ENCODE measurements at places on chromosomes 4 and X.

- no peak for DNase-seq
Measured at GRCh38 chr4:120084327-120084726, 17.7 kb upstream of the MAD2L1 start.

DNA sequence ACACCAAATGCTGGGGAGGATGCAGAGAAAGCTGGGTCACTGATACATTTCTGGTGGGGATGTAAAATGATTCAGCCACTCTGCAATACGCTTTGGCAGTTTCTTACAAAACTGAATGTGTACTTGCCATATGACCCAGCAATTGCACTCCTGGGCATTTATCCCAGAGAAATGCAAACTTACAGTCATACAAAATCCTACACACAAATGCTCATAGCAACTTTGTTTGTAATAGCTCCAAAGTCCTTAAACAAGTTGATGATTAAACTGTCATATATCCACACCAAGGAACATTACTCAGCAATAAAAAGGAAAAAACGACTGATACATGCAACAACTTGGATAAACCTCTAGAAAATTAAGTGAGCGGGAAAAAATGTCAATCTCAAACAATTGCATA lies 12.3 kb downstream of the MID1 start:
- no peak for DNase-seq

DNA sequence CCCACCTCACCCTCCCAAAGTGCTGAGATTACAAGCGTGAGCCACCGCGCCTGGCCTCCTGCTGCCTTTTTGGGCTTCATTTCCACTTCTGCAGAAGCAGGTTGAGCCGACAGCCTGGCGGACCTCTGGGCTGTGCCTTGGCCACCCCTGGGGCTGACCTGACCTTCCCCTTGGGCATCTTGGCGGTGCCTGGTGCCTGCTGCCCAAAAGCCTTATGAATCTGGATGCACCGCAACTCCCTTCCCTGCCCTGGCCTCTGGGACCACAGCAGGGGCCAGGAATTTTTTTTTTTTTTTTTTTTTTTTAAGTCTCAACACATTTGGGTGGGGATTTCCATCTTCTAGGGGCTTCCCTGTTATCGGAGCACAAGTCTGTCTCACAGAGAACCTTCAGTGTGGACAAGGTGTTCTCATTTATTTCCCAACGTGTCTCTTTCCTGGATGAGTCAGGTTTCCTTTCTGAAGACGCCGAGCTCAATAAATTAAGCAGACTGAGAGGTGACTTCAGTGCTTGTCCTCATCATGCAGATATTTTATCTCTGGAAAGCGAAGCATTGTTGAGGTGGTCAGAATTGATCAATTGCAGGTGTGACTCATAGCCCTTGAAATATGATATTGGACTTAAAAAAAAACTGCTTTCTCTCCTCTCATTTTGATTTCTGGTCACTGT lies 79.7 kb downstream of the SHROOM2 start:
- DNase-seq: no peak

DNA sequence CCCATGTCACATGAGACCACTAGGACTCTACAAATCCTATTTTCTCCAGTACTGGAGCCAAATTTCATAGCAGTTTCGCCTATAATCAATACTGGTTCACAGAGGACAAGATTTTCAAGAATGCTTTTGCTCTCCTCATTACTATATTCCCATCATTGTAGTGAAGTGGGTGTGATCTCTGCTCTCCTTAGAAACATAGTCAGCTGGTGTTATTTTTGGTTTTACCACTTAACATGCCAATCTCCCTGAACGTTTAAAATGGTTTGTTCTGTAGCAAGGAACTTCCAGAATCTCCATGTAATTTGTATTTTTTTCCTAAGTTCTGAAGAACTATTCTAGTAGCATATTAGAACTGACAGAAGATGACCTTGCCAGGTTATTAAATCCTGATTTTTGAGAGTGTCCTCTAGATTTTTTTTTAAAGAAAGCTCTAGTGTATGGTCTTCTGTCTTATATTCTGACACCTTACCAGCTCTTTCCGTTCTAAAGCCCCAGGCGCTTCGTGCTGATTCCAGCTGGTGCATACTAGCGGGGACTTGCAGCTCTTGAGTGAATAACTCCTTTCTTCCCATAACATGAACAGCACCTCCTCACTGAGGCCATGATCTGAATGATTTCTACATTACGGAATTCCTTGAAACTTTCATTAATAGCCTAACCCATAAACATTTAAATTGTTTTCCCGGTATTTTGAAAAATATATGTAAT lies 1372.9 kb downstream of the TECRL start:
- DNase-seq: no peak
